ENCODE measurements at places on chromosomes 5 and 9.

DNA sequence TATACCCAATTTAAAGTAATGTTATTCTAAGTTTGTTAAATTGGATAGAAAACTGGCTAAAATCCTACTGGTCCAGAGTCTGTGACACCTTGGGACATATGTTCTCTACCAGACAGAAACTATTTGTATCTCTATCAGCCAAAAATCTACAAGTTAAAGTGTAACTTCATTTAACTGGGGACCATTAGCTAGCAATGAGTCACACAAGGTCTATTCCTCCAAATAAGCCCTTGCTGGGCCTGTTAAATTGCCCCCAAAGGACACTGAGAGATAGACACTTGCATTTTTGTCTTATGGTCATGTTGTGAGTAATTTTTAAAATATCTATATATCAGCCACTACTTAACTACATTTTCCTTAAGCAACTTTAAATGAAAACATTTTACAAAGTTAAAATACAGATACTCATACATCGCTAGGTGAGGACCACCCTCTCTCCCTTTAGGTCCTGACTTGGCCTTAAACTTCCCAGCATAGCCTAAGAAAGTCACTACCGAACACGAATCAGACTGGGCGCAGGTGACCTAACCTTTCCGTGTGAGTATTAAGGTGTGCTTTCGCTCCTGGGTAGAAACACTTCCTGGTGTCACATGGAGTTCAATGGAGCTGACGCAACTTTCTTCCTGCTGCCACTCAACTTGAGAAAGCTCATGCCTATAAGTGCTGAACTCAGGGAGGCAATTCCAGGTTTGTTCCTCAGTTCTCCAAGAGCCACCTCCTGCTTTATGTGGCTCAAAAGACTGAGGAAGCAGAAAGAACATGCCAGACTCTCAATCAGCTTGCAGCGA is 249.1 kb downstream of the DIRAS2 start:
- no peak for DNase-seq

DNA sequence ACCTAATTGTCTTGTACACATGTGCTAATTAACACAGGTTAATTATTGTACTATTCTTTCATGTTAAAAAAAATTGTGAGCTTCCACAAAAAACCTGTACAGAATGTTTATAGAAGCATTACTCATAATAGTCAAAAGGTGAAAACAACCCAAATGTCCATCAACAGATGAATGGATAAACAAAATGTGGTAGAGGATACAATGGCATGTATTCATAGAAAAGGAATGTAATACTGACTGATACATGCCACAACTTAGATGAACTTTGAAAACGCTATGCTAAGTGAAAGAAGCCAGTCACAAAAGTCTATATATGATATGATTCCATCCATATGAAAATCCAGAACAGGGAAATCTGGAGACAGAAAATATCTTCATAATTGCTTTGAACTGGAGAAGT is 25.6 kb downstream of the RRAGA start:
- no peak for DNase-seq

DNA sequence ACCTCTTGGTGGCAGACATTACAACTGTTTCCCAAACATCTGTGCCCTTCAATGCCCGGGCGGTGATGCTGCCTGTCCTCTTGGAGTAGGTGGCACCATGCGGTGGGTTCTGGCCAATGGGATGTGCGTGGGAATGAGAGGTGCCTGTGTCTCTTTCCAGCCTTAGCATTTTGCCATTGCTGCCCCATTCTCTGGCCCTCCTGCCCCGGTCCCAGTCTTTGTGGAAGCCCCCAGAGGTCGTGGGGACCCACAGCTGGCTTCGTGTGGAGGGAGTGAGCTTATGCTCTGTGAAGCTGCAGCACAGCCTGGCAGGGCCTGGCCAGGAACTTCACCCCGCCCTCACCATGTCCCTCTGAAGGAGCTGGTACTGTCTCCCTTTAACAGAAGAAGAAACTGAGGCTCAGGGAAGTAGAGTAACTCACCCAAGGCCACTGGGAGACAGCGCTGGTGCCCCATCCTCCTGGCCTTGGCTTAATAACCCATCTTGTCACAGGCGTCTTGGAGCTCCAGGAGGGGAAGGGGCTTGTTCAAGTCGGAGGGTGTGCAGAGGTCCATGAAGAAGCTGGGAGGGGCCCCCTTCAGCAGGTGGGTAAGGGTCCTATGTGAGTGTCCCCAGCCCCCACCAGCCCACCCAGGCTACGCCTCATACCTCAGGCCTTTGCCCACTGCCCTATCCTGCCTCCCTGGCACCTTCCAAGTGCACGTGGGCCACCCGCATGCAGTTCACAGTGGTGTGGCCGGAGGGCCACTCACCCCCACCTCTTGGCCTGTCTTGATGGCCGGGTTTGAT is 173.6 kb downstream of the GAPVD1 start:
- no peak for DNase-seq

- DNase-seq = no peak
Measured at GRCh38 chr9:22060831-22061383, 51.8 kb upstream of the CDKN2B start.

DNA sequence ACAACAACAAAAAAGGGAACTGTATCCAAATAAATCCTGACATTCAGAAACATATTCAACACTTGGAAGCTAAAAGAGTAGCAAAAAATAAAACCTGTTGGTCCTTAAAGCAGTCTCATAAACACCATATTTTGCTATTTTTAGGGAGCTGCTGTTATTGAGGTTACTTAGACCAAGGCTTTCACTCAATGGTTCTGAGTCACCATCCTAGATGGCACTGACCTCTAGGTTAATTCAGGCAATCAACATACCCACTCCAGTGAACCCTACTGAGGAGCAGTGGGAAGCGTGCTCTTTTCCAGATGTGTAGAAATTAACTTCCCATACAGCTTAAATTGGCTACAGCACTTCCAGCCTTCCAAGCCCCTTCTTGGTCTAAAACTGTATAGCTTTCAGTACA is 5.2 kb downstream of the GNAQ start:
- no peak for DNase-seq

GRCh38 chr5:17951392-17952169 is 317.3 kb downstream of the TAF11L14 start:
- DNase-seq = no peak

GRCh38 chr5:141686648-141687416 is 4.8 kb upstream of the ARAP3 start:
- DNase-seq = no peak

DNA sequence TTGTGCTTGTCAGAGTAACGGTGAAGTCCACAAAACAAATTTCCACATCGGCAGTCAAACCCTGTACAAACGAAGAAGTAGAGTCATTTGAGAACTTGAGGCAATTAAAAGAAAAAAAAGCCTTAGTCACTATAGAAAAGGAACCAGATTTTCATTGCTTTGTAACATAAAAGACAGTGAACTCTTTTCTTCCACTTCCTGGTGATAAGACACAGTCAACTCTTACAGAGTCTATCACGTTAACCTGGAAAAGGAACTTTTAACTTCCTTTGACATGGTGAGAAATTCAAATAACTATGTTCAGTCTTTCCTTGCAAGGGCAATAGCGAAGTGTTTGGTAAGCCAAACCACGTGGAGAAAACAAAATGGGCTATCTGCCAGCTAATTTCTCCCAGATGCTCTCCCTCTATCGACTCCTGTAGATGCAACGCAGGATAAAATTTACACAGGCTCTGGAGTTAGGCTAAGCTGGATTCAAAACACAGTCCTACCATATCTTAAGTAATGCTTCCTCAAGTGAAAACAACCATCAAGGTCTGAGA is 8.9 kb downstream of the ZFAND5 start:
- DNase-seq = no peak
